ENCODE measurements at places on chromosomes 4 and X. TPM values are rescaled to one million over a fixed set of nuclear protein-coding genes. Genes with fewer than 3 reads are reported as not detected.

The KDR gene
- total RNA-seq: 0.67 TPM

The AMOT gene
- 7.1 TPM for total RNA-seq

The NXF2B gene
- total RNA-seq: not detected

The LRP2BP gene
- total RNA-seq: 0.49 TPM

The REELD1 gene
- not detected for total RNA-seq

The PRMT9 gene
- total RNA-seq: 9.8 TPM

- no peak for DNase-seq
Measured at GRCh38 chr4:96305030-96305429, 465.1 kb downstream of the PDHA2 start.

DNA sequence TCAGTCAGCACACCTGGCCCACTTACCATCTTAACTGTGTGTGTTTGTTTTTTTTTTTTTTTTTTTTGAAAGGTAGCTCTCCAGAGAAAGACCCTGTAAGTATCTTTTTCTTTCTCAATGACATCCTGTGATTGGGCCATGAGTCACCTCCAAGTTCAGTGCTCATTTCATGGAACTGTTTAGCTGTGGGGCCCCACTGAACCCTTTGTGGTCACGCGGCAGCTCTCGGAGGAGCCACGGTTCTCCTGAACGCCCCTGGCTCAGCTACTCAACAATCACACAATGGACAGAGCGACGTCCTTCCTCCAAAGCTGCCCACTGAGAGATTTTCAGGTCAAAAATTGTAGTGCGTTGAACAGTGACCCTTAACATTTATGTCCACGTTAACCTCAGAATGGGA, 14.2 kb upstream of the IL3RA start:
- DNase-seq: no peak

- DNase-seq: no peak
Measured at GRCh38 chr4:46656071-46656470, 253.0 kb downstream of the COX7B2 start.

DNA sequence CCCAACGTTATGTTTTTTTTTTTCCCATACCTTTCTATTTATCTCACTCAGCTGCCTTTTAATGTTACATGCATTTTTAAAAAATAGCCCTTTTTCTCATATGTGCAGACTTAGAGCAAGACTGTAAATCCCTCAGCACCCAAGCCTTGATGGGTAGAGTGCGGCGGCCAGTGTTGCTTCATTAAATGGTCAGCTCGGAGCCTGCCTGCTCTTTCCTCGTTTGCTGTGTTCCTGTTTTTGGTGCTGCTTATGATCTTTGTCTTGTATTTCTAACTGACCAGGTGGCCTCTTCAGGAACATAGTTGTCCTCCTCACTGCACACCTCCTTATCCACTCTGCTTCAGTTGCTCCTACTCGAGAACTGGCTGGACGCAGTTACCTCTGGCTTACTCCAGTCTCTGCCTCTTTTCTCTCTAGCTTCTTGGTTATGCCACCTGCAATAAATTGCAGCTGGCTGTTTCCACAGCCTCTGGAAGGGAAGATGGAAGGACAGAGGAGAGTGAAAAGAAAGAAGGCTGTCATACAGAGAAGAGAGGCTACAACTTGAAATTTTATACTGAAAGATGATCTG, 10.7 kb downstream of the RBPJ start:
- no peak for DNase-seq
